Cardiac muscle cell (in vitro differentiated cells and primary cell): ENCODE measurements at places on chromosomes 16 and 17. TPM values are rescaled to one million over a fixed set of nuclear protein-coding genes. Genes with fewer than 3 reads are reported as not detected.

GRCh38 chr16:86739808-86740207 is 161.5 kb downstream of the FOXL1 start:
- H3K4me1 ChIP-seq, result peaks cover 12% of the 10 kb centered on the region
- no peak overlapping the region for H3K4me3 ChIP-seq
- H3K27ac ChIP-seq, result no peak overlapping the region
- no peaks in the 10 kb centered on the region for H3K27me3 ChIP-seq

GRCh38 chr17:76451506-76451905 is 1.4 kb downstream of the UBE2O start:
- H3K27ac ChIP-seq, result no peak overlapping the region
- H3K4me3 ChIP-seq, result peak overlapping the region; percentile 82
- DNase-seq, result no peak
- H3K4me1 ChIP-seq, result peaks cover 38% of the 10 kb centered on the region
- H3K36me3 ChIP-seq, result no peaks in the 10 kb centered on the region

DNA sequence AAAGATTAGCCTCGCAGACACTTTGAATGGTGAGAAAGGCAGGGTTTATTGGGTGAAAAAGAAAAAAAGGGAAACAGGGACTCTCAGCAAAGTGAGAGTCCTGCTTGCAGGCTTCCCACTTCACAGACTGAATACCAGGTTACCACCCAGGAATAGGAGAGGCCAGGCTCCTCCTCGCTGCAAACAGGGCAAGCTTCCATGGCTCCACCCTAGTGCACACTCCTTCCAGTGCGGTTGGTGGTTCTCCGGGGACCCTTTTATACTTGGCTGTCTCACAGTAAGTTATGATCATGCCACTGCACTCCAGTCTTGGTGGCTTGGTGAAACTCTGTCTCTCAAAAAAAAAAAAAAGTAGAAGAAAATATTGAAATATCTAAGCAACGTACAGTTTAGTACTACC is 30.5 kb upstream of the CDH8 start:
- H3K36me3 ChIP-seq, result no peaks in the 10 kb centered on the region
- H3K4me3 ChIP-seq, result no peak overlapping the region
- no peaks in the 10 kb centered on the region for H3K27me3 ChIP-seq
- no peak overlapping the region for H3K27ac ChIP-seq

- peak; percentile 83 for DNase-seq
- no peaks in the 10 kb centered on the region for H3K27me3 ChIP-seq
- H3K4me3 ChIP-seq, result peak overlapping the region; percentile 91
Observed at GRCh38 chr16:53129281-53130158, 74.7 kb downstream of the CHD9 start.

DNA sequence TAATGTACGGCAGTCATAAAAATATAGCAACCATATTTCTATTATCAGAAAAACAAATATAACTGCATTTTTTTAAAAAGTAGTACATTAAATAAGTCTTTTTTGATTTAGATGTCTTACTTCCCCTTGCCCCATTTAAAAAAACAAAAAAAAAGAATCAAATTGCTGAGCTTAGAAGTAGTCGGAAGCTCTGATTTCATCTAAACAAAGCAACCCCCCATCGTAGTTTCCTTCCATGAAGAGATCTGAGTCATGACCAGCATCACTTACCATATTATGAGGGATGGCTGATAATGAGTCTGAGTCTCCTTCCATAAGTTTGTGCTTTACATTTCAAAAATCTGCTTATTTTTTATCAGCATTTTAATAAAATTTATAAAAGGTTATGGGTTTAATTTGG is 86.2 kb downstream of the ITFG1 start:
- H3K4me1 ChIP-seq, result no peaks in the 10 kb centered on the region
- no peak overlapping the region for H3K4me3 ChIP-seq
- H3K36me3 ChIP-seq, result peaks cover 11% of the 10 kb centered on the region
- no peak overlapping the region for H3K27ac ChIP-seq

GRCh38 chr16:56860226-56861020 is 4.6 kb upstream of the SLC12A3 start:
- H3K4me1 ChIP-seq, result peaks cover 30% of the 10 kb centered on the region
- no peaks in the 10 kb centered on the region for H3K36me3 ChIP-seq
- H3K27me3 ChIP-seq, result no peaks in the 10 kb centered on the region
- no peak for DNase-seq
- peak overlapping the region; percentile 72 for H3K27ac ChIP-seq
- no peak overlapping the region for H3K4me3 ChIP-seq

GRCh38 chr17:67685351-67685750 is 32.4 kb upstream of the NOL11 start:
- no peaks in the 10 kb centered on the region for H3K36me3 ChIP-seq
- no peak overlapping the region for H3K4me3 ChIP-seq
- peaks cover 8% of the 10 kb centered on the region for H3K4me1 ChIP-seq
- H3K27ac ChIP-seq, result no peak overlapping the region
- no peak for DNase-seq

- H3K27ac ChIP-seq, result no peak overlapping the region
- no peak overlapping the region for H3K4me3 ChIP-seq
- no peaks in the 10 kb centered on the region for H3K27me3 ChIP-seq
- no peaks in the 10 kb centered on the region for H3K4me1 ChIP-seq
- peaks cover under 1% of the 10 kb centered on the region for H3K36me3 ChIP-seq
Observed at GRCh38 chr17:75998327-75998795, 2.3 kb upstream of the CDK3 start.

DNA sequence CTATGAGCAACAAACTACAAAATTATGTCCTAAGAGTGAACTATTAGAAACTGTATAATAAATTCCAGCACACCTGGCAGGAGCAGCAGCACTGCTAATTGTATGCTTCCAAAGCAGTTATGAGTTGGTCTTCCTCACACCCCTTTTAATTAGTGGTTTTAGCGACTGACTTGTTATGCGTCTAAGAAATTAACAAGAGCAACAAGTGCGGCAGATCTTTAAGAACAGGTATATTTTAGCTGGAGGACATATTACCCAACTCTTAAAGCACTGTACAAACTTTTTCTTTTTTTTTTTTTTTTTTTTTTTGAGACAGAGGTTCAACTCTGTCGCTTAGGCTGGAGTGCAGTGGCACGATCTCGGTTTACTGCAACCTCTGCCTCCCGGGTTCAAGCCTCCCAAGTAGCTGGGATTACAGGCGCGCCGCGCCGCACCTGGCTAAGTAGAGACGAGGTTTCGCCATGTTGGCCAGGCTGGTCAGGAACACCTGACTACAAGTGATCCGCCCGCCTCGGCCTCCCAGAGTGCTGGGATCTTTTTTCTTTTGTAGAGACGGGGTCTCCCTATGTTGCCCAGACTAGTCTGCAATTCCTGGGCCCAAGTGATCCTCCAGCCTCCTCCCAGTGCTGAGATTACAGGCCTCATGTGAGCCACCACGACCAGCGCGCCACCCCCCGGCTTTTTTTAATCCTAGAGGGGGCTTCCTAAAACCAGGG is 1.6 kb upstream of the FBXL20 start:
- DNase-seq, result no peak
- H3K4me3 ChIP-seq, result peak overlapping the region; percentile 91
- H3K27ac ChIP-seq, result no peak overlapping the region
- H3K36me3 ChIP-seq, result peaks cover 15% of the 10 kb centered on the region

GRCh38 chr17:75047398-75048098 is 523 bp downstream of the KCTD2 start:
- peak; percentile 31 for DNase-seq
- H3K27me3 ChIP-seq, result no peaks in the 10 kb centered on the region
- peaks cover 8% of the 10 kb centered on the region for H3K4me1 ChIP-seq
- H3K4me3 ChIP-seq, result peak overlapping the region; percentile 52
- peaks cover 14% of the 10 kb centered on the region for H3K36me3 ChIP-seq

DNA sequence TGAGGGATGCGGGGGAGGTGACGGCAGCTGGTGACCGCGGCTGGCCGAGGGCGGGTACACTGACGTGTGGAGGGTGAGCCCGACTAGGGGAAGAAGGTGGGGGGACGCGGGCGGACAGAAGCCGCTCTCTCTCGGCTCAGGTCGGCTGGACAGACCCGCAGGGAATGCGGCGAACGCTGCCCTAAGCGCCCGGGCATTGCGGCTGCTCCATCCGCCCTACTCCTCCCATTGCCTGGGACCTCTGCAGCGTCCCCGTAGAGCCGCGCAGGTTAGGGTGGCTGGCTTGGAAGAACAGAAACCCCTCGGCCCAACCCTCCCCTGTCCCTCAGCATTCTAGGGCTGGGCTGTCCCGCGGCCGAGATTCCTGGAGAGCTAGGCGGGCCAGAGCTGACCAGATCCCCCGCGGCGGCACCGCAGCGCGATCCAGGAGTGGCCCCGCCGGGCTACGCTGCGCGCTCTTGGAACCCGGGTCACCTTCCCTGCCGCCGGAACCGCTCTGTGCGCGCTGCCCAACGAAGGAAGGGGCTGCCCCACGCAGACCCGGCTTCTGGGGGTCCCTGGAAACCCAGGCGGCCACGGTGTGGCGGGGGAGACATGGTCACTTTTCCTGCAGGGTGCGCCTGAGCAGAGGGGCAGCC is 3.0 kb downstream of the DLX4 start:
- DNase-seq, result peak; percentile 23
- peak overlapping the region; percentile 11 for H3K4me3 ChIP-seq
- peaks cover 4% of the 10 kb centered on the region for H3K4me1 ChIP-seq
- H3K27ac ChIP-seq, result no peak overlapping the region

- H3K27me3 ChIP-seq, result no peaks in the 10 kb centered on the region
- H3K4me3 ChIP-seq, result no peak overlapping the region
- no peak overlapping the region for H3K27ac ChIP-seq
- no peak for DNase-seq
Observed at GRCh38 chr16:66886321-66886720, 6.0 kb downstream of the PDP2 start.

- peak; percentile 78 for DNase-seq
- H3K27ac ChIP-seq, result no peak overlapping the region
- peaks cover 10% of the 10 kb centered on the region for H3K4me1 ChIP-seq
- H3K36me3 ChIP-seq, result no peaks in the 10 kb centered on the region
Observed at GRCh38 chr17:43907998-43908721, 824 bp upstream of the MPP2 start.

GRCh38 chr17:56521414-56522141 is 71.9 kb upstream of the NOG start:
- H3K27ac ChIP-seq, result peak overlapping the region; percentile 93
- H3K4me3 ChIP-seq, result no peak overlapping the region
- peak; percentile 88 for DNase-seq

- DNase-seq, result no peak
- H3K4me3 ChIP-seq, result no peak overlapping the region
- H3K4me1 ChIP-seq, result no peaks in the 10 kb centered on the region
- no peaks in the 10 kb centered on the region for H3K36me3 ChIP-seq
- no peak overlapping the region for H3K27ac ChIP-seq
Observed at GRCh38 chr17:81930142-81931125, 2.9 kb upstream of the MAFG start.

DNA sequence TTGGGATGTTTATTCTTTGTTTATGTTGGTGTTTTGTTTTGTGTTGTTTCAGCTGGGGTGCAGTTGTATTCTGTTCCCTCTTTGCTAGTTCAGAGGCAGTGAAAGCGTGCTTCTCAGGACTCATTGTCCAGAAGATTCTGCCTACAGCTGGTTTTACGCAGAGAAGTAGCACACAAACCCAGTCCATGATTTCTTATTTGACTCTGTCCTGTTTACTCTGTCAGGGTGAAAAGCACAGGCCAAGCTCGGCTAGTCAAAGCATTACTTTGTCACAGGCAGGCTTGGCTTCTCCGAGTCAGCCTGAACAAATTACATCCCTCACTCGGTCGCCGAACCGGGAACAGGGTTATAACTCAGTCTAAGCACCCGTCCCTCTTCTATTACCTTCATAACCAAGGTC is 435.0 kb downstream of the MAF start:
- peaks cover 12% of the 10 kb centered on the region for H3K4me1 ChIP-seq
- no peak for DNase-seq
- no peaks in the 10 kb centered on the region for H3K36me3 ChIP-seq

GRCh38 chr16:1309888-1310831 is 724 bp downstream of the UBE2I start:
- no peaks in the 10 kb centered on the region for H3K27me3 ChIP-seq
- peak overlapping the region; percentile 35 for H3K27ac ChIP-seq
- peaks cover 9% of the 10 kb centered on the region for H3K36me3 ChIP-seq
- DNase-seq, result peak; percentile 52
- H3K4me1 ChIP-seq, result peaks cover 16% of the 10 kb centered on the region

GRCh38 chr17:50026837-50027171 is 29.1 kb upstream of the ITGA3 start:
- no peak overlapping the region for H3K27ac ChIP-seq
- no peak overlapping the region for H3K4me3 ChIP-seq
- no peaks in the 10 kb centered on the region for H3K36me3 ChIP-seq
- no peaks in the 10 kb centered on the region for H3K27me3 ChIP-seq
- peak; percentile 85 for DNase-seq

DNA sequence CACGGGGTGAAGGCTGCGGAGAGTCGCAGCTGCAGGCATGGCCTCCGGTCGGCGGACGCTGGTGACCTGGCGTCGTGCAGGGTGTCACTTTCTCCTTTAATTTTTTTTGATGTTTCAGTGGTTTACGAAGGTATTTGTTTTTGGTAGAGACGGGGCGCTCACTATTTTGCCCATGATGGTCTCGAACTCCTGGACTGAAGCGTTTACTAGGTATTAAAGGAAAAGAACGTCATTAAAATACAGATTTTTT is 17.1 kb downstream of the ZNF213 start:
- no peak overlapping the region for H3K27ac ChIP-seq
- DNase-seq, result no peak
- H3K4me1 ChIP-seq, result no peaks in the 10 kb centered on the region

GRCh38 chr17:71184716-71185115 is 936.1 kb upstream of the SOX9 start:
- H3K4me1 ChIP-seq, result no peaks in the 10 kb centered on the region
- H3K27me3 ChIP-seq, result no peaks in the 10 kb centered on the region
- DNase-seq, result no peak
- no peaks in the 10 kb centered on the region for H3K36me3 ChIP-seq
- H3K27ac ChIP-seq, result no peak overlapping the region
- no peak overlapping the region for H3K4me3 ChIP-seq

- H3K4me1 ChIP-seq, result peaks cover 31% of the 10 kb centered on the region
- no peaks in the 10 kb centered on the region for H3K27me3 ChIP-seq
Observed at GRCh38 chr16:87391950-87392820, at the start of gene MAP1LC3B. MAP1LC3B (plus strand) TSS chr16:87392336; CDS start chr16:87392428, 92 bp downstream.

- no peak overlapping the region for H3K4me3 ChIP-seq
- peak overlapping the region; percentile 75 for H3K27ac ChIP-seq
- peak; percentile 20 for DNase-seq
Observed at GRCh38 chr16:22035153-22035552, 27.2 kb downstream of the MOSMO start.

- H3K36me3 ChIP-seq, result no peaks in the 10 kb centered on the region
- H3K27me3 ChIP-seq, result peaks cover 38% of the 10 kb centered on the region
- no peak overlapping the region for H3K4me3 ChIP-seq
Observed at GRCh38 chr17:35801583-35802224, 6.3 kb upstream of the MMP28 start.

DNA sequence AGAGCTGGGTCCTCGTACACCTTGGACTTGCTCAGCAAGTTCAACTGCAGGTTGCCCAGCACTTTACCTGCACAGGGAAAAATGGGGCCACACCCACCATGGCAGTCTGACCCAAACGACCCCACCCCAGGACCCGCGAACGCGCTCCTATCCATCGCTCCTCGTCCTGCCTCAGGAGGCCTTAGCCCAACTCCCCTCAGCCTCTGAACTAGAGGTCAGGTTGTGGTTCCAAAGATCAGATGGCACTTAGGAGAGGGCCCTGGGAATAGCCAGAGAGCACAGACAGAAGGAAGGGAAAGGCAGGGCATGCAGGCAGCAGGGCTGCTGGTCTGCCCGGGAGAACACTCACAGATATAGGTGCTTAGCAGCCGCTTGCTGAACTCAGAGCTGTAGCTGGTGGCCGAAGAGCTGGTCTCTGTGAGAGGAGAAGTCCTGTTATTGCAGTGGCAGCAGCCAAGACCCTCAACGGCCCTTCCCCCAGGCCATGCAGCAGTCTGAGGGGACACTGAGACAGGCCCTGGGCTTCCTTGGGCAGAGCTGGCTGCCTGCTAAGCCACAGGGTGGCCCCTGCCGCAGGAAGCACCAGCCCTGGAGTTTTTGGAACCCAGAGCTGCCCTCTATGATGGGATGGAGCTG is 6.9 kb downstream of the ZACN start:
- peaks cover 36% of the 10 kb centered on the region for H3K36me3 ChIP-seq
- H3K27me3 ChIP-seq, result no peaks in the 10 kb centered on the region
- H3K4me1 ChIP-seq, result peaks cover under 1% of the 10 kb centered on the region
- no peak for DNase-seq

IRX6 gene
- 0.07 and 0.09 TPM in 2 replicates for total RNA-seq

RIPOR1 gene
- 27.3 and 35.7 TPM in 2 replicates for total RNA-seq
